Psoas muscle (tissue), 8 donors: ENCODE measurements at places on chromosomes 5 and 9.

GRCh38 chr9:21096172-21096900 lies 18.6 kb upstream of the IFNB1 start:
- no peaks in the 10 kb centered on the region for H3K36me3 ChIP-seq
- peak overlapping the region; percentile 69 for H3K27ac ChIP-seq
- peaks cover 9% of the 10 kb centered on the region for H3K4me1 ChIP-seq
- no peaks in the 10 kb centered on the region for H3K27me3 ChIP-seq

GRCh38 chr5:14572836-14573235 lies 8.8 kb upstream of the OTULINL start:
- no peak overlapping the region for H3K4me3 ChIP-seq
- DNase-seq = no peak
- no peaks in the 10 kb centered on the region for H3K4me1 ChIP-seq
- no peaks in the 10 kb centered on the region for H3K36me3 ChIP-seq
- no peak overlapping the region for H3K27ac ChIP-seq

DNA sequence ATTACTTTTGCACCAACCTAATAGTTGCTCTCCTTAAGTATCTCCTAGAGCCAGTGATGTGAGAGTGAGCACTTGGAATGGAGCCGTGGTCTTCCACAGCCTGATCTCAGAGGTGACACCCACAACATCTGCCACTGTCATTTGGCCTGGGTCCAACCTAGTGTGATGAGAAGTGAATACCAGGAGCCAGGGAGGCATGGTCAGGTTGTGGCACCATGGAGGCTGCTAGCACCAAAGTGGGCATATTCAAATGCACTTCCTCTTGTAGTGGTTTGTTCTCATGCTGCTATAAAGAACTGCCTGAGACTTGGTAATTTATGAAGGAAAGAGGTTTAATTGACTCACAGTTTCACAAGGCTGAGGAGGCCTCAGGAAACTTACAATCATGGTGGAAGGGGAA lies 22.6 kb upstream of the CEP72 start:
- H3K27ac ChIP-seq = no peak overlapping the region
- no peak overlapping the region for H3K4me3 ChIP-seq
- no peak for DNase-seq
- H3K27me3 ChIP-seq = peaks cover 24% of the 10 kb centered on the region

GRCh38 chr9:14209399-14210345 lies 104.3 kb downstream of the NFIB start:
- no peak for DNase-seq
- no peak overlapping the region for H3K4me3 ChIP-seq
- H3K27ac ChIP-seq = no peak overlapping the region

DNA sequence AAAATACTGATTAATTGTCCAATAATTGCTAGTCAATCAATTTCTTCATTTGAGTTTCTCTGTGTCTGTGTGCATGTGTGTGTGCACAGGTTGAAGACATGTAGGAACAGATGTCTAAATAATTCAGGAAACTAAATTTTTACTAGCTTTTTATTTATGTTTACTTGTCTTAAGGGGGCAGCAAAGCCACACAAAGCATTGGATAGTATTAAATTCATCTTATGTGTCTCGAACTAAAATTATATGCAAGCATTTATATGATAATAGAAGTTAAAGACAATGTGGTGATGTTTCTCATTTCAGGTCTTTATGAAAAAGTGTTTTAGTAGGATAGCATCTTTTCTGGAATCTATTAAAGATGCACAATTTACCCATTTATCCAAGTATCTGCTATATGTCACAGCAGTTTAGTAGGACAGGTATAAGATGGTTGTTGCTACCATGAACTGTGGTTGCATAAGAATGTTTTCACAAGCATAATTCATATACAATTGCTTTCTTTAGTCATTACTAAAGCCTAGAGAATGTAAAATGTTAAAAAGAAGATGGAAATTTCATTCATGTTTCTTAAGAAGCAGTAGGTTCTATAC lies 784.6 kb upstream of the NUDT12 start:
- no peak for DNase-seq
- H3K36me3 ChIP-seq = no peaks in the 10 kb centered on the region
- H3K4me3 ChIP-seq = no peak overlapping the region
- no peaks in the 10 kb centered on the region for H3K27me3 ChIP-seq
- H3K27ac ChIP-seq = no peak overlapping the region
- no peaks in the 10 kb centered on the region for H3K4me1 ChIP-seq

DNA sequence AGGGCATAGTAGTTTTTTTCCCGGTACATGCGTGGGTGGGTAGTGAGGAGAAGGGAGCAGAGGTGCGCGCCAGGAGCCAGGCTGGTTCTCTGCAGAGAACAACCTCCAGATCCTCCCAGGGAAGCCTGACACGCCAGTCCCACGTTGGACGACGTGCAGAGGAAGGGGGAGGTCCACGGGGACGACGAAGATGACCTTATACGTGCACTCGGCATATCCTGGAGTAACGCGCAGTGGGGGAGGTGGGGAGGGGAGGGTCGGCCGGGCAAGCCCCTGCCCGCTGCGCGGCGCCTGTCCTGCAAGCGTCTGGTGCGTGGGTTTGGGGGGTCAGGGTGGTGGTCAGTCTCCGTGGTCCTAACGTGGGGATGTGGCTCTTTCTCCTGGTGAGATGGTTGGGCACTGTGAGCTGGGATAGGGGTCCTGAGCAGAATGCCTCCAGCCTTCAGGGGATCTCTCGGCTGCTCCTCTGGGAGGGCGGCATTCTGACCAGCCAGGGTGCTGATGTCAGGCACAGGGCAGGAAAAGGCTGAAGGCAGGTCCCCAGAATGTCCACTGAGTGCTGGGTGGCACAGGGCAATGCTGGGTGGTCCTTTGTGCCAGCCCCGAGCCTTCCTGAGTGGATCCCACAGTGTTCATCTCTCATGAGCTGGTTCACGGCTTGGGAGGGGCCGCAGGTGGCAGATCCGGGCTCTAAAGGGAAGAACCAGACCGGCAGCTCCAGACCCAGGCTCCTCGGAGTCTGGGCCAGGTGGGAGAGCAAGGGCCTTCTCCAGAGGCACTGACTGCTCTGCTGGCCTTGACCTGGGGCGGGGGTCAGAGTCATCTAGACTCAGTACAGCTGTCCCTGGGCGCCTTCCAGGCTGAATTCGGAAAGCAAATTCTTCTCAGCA lies 10.5 kb upstream of the SCGB3A1 start:
- peak; percentile 42 for DNase-seq
- H3K27me3 ChIP-seq = no peaks in the 10 kb centered on the region
- no peak overlapping the region for H3K4me3 ChIP-seq
- H3K36me3 ChIP-seq = no peaks in the 10 kb centered on the region
- H3K27ac ChIP-seq = no peak overlapping the region

DNA sequence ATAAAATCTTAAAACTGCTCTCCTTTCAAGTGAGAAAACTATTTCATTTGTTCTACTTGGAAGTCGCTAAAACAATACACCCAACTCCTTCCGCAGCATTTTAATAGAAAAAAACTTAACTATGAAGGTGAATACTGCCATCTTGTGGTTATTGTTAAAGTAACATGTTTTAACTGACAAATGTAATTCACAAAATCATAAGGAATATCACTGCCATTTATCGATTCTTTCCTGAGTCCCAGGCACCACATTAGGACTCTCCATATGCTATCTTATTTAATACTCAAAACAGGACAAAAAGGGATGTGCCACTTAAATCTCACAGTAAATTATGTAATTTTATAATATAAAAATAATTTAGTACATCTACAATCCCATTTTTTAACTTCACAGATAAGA lies 130.5 kb upstream of the ITGA1 start:
- no peak overlapping the region for H3K27ac ChIP-seq
- H3K4me3 ChIP-seq = no peak overlapping the region
- H3K27me3 ChIP-seq = no peaks in the 10 kb centered on the region

DNA sequence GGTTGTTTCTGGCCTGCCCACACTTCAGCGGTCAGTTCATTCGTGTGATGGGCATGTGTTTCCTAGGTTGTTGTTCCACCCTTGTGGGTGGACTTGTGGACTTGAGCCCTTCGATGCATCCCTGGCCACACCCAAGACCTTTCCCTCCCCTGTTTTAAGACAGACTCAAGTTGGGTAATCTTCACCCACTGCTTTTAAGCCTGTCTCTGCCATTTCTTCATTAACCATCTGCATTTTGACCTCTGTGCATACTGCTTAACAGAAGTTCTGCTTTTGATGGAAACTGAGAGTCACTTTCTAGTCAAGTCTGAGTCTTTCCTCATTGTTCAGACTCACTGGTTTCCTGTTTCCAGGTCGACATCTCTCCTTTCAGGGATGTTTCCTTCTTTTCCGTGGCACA lies 233.7 kb downstream of the ARHGEF28 start:
- no peaks in the 10 kb centered on the region for H3K27me3 ChIP-seq
- H3K4me3 ChIP-seq = no peak overlapping the region
- H3K4me1 ChIP-seq = no peaks in the 10 kb centered on the region
- no peak for DNase-seq

- H3K27ac ChIP-seq = peak overlapping the region; percentile 72
- H3K36me3 ChIP-seq = peaks cover 3% of the 10 kb centered on the region
Observed at GRCh38 chr9:134055981-134056461, 11.8 kb downstream of the BRD3 start.

- no peaks in the 10 kb centered on the region for H3K36me3 ChIP-seq
- H3K4me3 ChIP-seq = no peak overlapping the region
- H3K4me1 ChIP-seq = no peaks in the 10 kb centered on the region
- H3K27ac ChIP-seq = no peak overlapping the region
- H3K27me3 ChIP-seq = no peaks in the 10 kb centered on the region
- no peak for DNase-seq
Observed at GRCh38 chr5:61866930-61867329, 439.1 kb upstream of the KIF2A start.

DNA sequence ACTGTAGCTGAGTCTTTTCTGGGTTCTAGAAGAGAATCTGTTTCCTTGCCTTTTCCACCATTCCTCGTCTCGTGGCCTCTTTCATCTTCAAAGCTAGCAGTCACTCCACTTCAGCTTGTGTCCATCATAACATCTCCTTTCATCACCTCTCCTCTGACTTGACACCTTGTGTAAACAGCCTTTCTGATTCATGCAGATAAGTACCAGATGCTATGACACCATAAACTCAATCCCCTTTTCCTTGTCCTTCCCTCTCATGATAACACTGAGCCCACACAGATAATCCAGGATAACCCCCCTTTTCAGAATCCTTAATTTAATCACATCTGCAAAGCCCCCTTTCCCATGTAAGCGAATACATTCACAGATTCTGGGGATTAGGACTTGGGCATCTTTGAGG lies 95.5 kb downstream of the SNX24 start:
- no peak for DNase-seq
- H3K36me3 ChIP-seq = no peaks in the 10 kb centered on the region
- no peak overlapping the region for H3K27ac ChIP-seq
- peaks cover 10% of the 10 kb centered on the region for H3K4me1 ChIP-seq

GRCh38 chr9:122606587-122606986 lies 8.0 kb upstream of the OR1Q1 start:
- H3K36me3 ChIP-seq = no peaks in the 10 kb centered on the region
- no peak overlapping the region for H3K27ac ChIP-seq
- no peak overlapping the region for H3K4me3 ChIP-seq
- DNase-seq = no peak
- H3K4me1 ChIP-seq = no peaks in the 10 kb centered on the region

DNA sequence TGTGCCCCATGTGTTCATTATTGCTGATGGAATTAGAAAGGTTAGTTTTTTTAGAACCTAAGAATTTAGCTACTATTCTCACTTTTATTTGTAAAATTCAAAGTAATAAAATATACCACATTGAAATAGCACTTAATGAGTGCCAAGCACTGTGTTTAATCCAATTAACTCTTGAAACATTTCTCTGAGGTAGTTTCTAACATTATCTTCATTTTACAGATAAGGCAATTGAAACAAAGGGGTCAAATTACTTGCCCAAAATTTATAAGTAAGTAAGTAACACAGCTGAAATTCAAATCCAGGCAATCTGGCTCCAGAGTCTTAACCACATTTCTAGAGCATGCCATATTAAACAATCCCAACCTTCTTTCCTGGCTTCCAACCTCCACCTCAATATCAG lies 84.2 kb downstream of the MLLT3 start:
- no peaks in the 10 kb centered on the region for H3K27me3 ChIP-seq
- H3K4me3 ChIP-seq = no peak overlapping the region
- DNase-seq = no peak
- no peaks in the 10 kb centered on the region for H3K4me1 ChIP-seq
- H3K27ac ChIP-seq = no peak overlapping the region

- H3K36me3 ChIP-seq = peaks cover 3% of the 10 kb centered on the region
- no peak overlapping the region for H3K27ac ChIP-seq
- no peaks in the 10 kb centered on the region for H3K4me1 ChIP-seq
- H3K27me3 ChIP-seq = no peaks in the 10 kb centered on the region
Observed at GRCh38 chr9:75170898-75171360, 82.6 kb downstream of the OSTF1 start.

DNA sequence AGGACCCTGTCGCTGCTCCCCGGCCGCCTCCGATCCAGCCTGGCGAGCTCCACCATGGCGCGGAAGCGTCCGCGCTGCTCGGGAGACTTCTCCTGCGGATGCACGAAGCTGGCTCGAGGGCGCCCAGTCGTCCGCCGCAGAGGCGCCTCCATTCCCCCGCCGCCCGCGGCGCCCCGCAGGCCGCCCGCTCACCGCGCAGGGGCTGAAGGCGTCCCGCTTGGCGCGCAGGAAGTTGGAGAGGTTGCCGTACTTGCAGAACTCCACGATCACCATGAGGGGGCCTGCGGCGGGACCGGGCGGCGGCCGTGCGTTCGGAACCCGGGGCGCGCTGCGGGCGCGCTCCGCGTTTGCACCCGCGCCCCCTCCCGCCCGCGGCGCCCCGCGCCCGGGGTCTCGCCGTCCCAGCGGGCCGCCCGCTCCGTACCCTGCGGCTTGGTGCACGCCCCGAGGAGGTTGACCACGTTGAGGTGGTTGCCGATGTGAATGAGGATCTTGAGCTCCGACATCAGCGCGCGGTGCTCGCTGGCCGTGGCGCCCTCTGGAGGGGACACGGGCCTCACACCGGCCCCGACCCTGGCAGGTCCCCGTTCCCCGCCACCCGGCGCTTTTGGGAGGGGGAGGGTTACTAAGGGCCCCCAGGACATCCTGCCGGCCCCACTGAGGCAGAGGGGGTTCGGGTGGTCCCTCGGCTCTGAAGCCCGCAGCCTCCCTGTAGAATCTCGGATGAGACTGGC lies 27.7 kb upstream of the SCGB3A1 start:
- no peak for DNase-seq
- H3K4me3 ChIP-seq = peak overlapping the region; percentile 25
- no peak overlapping the region for H3K27ac ChIP-seq
- H3K36me3 ChIP-seq = no peaks in the 10 kb centered on the region

DNA sequence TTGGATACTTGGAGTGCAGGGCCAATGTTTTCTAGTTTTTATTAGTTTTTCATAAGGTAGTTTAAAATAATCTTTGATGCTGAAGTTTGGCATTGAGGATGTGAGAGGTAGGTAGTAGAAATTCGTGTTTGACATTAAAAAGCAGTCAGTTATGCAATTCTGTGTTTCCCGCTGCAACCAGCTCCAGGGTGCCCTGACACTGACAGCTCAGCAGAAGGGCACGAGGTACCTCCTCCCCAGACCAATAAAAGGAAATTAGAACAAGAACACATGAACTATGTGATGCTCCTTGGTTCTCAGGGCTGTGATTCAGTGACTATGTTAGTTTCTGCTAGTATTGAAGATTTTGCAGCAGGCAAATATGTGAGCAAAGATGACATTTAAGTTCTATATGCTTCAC lies 40.2 kb downstream of the NSUN2 start:
- peaks cover 27% of the 10 kb centered on the region for H3K36me3 ChIP-seq
- H3K4me1 ChIP-seq = no peaks in the 10 kb centered on the region

- DNase-seq = peak; percentile 80
- no peak overlapping the region for H3K4me3 ChIP-seq
- no peaks in the 10 kb centered on the region for H3K27me3 ChIP-seq
- H3K27ac ChIP-seq = peak overlapping the region; percentile 63
Observed at GRCh38 chr9:107739601-107740082, 250.1 kb upstream of the KLF4 start.

GRCh38 chr5:55406292-55406691 lies 98.5 kb downstream of the MTREX start:
- DNase-seq = no peak
- no peak overlapping the region for H3K4me3 ChIP-seq
- no peaks in the 10 kb centered on the region for H3K4me1 ChIP-seq
- no peak overlapping the region for H3K27ac ChIP-seq
- H3K27me3 ChIP-seq = no peaks in the 10 kb centered on the region
